Activated CD4-positive, alpha-beta T cell treated with anti-CD3 and anti-CD28 coated beads for 1 hour (primary cell): ENCODE measurements at places on chromosomes 3 and 15.

DNA sequence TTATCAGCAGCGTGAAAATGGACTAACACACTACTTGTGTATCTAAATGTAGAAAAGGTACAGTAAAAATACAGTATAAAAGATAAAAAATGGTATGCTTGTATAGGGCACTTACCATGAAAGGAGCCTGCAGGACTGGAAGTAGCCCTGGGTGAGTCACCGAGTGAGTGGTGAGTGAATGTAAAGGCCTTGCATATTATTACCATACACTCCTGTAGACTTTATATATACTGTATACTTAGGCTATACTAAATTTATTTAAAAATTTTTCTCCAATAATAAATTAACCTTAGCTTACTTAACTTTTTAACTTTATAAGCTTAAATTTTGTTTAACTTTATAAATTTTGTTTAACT, 67.2 kb upstream of the TSPAN3 start:
- DNase-seq: no peak

DNA sequence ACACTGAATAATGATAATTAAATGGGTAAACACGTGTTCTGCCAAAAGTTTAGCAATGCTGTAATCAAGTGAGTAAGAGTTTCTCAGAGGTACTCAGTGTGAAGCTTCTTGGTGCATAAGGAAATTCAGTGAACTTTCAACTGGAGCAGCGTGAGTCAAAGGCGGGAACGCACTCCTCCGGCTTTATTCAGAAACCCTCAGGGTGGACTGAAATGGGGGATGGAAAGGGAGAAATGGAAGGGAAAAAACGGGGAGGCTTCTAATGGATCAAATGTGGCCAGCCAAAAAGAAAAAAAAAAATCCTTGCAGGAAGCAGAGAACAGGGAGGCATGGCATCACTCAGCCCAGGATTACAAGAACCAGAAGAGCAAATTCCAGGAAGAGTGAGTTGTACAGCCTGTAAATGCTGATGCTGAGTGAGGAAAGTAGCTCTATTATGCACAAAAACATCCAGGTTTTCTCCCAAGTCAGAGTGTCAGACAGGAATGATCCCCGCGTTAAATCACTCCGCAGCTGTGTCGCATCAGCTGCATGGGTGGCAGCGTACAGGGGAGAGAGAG, 85.3 kb downstream of the ASB7 start:
- no peak for DNase-seq

DNA sequence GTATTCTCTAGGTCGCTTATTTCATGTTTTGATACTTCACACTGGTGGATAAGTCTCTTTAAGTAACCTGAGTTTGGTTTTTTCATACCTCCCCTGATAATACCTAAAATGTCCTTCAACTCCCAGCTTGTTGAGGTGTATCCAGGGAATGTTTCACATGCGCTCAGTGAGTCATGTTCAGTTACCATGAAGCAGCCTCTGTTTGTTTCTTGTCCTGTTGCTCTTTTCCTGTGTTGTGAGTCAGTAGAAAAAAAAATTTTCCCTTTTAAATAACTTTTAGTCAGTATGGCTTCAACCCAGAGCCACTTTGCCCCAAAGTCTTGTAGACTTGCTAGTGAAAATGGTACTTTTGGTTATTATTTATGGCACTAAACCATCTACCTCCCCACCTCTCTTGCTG, 278.4 kb upstream of the ZPLD1 start:
- DNase-seq: no peak

DNA sequence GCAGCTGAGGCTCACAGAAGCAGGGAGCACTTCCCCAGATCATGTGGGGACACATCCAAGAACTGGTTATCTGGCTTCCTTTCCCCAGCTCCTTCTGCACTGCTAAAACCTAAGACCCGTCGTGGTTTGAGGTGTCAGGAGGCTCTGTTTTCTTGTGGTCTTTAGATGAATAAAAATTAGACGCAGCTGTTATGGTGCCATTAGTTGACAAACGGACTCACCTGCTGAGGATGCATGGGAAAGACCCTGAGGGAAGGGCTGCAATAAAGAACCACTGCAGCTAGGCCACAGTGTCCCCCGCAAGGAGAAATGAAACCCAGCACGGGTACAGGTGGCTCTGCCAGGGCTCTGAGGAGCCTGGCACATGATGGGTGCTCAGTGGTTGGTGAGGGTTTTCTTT, 99.4 kb downstream of the IQSEC1 start:
- no peak for DNase-seq

DNA sequence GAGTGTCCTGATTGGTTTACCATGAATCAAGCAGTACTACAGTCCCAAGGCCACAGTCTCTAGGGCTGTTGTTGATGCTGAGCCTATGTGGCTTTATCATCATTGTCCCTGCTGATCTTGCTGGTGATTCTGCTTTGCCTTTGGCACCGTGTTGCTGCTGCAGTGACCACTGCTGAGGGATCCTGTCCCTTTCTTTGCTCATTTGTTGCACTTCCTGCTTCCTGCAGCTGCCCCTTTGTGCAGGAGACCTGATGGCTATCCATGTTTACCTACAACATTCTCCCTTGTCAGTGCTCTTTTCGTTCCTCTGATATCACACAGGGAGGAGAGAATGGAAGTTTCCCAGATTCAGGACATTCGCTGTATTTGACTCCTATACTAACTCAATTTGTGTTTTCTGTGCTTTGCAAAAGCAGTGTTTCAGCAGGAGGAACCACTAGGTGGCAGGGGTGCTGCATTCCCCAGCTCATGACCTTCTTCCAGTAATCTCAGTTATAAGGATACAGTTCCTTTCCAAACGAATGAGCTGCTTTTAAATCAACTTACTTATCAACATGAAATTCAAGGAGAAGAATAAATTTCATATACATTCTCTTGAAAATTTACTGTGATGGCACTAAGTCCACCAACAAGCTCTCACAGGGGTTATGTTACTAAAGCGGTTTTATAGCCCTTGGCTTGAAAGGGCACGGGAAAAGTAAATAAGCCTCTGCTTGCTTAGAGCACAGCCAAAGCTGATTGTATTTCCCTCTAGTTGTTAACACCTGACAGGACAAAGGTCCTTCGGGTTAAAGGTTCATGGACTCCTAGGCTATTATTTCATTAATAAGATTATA, 9.7 kb upstream of the THUMPD3 start:
- DNase-seq: peak; percentile 26

DNA sequence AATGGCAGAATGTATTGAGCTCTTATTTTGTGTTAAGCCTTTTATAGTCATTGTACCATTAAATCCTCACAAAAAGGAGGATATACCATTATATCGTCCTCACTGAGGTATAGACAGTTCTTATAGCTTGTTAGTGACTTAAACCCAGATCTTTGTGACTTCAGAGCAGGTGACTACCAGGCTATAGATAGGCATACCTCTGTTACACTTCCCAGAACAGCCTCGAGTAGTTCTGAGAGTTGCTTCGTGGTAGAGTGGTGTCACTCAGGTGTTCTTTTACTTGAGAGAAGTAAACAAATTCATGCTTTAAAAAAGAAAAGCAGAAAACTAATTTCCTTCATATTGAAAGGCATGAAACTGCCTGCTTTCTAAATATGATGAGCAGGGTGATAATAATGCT, 59.9 kb downstream of the SEC22A start:
- DNase-seq: no peak

GRCh38 chr3:105130911-105131310, 235.8 kb upstream of the ALCAM start:
- DNase-seq: no peak

GRCh38 chr3:79012530-79012913, 755.3 kb downstream of the ROBO1 start:
- DNase-seq: no peak

DNA sequence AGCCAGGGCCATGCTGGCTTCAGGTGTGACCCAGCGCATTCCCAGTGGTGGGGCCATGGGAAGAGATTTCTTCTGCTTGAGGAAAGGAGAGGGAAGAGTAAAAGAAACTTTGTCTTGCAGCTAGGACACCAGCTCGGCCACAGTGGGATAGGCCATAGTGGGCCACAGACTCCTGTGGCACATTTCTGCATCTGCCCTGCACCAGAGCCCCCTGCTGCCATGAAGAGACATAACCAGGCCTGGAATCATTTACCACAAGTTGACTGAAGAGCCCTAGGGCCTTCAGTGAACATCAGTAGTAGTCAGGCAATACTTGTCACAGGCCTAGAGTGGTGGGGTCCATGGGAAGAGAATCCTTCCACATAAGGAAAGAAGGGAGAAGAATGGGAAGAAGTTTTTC, 411.4 kb upstream of the ARL6 start:
- no peak for DNase-seq

DNA sequence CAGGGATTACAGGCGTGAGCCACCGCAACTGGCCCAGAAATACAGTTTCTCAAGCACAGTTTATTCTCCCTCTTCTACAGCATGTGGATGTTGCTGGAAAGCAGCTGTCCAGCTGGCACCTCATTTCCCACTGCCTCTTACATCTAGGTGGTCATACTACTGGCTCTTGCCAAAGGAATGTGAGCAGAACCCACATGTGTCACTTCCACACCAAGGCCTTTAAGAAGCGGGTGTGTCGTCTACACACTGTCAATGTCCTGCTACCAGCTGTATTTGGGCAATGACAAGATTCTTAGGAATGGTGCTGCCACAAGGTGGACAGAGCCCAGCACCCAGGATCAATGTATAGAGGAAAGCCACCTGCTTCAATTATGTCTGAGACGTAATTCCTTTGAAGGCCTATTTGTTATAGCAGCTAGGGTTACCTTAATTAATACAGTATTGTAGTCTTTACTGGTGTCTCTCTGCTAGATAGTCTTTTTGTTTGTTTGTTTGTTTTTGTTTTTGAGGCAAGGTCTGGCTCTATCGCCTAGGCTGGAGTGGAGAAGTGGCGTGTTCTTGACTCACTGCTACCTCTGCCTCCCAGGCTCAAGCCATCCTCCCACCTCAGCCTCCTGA, 15.1 kb upstream of the RAB7A start:
- DNase-seq: no peak

- no peak for DNase-seq
Measured at GRCh38 chr3:15535732-15536131, 14.2 kb upstream of the COLQ start.

DNA sequence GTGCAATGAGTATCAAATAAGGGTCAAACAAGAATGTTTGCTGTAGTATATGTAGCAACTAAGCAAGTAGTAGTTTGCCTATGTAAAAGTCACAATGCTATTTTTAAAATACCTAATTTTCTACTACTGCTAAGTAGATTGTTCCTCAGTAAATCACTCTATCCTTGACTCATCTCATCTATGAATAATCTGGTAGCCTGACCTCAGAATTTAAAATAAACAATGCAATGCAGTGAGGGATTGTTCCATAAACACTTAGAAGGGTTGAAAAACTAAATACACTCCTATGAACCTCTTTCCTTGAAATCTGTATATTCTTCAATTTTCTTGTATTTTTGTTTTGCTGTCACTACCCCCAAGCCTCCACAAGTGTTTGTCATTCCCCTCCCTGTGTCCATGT, 253.3 kb downstream of the TBC1D5 start:
- DNase-seq: no peak

DNA sequence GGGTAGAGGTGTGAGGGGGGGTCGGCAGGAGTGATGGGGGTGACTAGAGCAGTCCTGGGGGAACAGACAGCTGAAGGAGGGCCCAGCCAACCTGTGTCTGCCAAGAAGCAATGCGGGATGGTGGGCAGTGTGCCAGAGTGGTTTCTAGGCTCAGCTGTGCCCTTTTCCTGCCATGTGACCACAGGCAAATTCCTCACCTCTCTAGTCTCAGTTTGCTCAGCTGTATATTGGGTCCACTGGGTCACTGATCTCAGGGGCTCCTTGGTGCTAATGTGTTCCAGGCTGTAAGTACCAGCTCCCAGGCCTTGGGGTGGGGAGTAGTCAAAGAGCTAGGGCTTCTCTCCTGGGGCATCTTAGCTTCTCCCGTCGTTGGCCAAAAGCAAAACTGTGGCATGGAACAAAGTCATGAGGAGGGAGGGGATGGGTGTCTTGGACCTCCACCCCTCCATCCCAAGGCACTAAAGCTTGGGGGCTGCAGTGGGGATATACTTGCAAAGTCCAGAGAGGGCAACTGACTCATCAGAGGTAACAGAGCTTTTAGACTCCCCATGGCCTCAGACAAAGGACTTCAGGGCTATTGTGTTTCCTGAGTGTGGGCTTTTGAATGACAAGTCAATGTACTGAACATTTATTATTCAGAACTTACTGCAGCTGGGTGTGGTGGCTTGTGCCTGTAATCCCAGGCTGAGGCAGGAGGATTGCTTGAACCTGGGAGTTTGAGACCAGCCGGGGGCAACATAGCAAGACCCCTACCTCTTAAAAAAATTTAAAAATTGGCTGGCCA, 20.9 kb downstream of the SMAD6 start:
- no peak for DNase-seq

DNA sequence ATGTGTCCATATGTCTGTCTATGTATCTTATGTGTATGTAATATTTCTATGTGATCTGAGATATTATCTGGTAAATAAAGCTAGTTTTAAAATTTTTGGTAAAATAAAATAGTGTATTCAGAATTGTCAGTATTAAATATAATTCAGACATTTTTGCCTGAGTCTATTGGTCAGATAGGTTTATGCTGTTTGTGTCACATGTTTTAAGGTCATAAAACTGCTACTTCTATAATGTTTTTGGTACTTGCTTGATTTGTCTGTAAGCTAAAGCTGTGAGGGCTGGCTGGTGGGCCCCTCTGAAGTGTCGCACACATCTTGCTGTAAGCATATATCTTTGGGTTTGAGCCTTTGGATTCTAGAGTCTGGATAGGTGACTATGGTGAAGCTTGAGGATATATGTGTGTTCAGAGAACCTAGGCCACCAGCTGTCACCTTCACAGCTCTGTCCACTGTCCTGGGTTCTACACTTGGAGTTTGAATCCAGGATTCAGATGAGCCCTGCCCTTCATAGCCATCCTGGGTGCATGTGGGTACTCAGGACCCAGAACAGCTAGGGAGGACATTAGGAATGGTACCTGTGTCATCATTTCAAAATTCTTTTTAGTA, 71.8 kb upstream of the STRIT1 start:
- no peak for DNase-seq

GRCh38 chr3:25768851-25769250, 14.4 kb downstream of the NGLY1 start:
- no peak for DNase-seq

DNA sequence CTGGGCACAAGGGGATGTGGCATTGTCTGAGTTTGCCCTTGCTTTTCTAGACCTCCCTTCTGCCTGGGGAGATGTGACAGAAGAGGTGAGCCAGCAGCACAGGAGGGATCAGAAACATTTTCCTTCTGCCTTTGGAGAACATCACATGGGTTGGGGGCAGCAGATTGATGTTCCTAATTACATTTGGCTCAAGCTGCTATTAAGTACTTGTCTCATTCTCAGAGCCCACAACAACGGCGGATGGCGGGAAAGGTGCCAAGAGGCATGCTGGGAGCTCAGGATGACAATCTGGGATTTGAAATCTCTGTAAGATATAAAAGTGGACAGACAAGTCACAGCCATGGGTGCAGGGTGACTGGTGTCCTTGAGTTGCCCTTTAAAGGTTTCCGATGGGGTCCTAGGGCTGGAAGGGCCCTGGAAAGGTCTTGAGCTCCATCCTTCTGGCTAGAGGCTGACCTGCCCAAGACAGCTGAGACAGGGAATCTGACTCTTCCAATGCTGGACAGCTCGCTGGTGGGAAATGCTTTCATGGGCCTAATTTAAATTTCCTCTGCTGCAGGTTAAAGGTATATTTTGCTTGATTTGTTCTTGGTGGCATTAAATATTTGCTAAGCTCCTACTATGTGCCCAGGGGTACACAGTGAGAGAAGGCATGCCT, 2.4 kb upstream of the CORO2B start:
- DNase-seq: no peak
